ENCODE measurements at places on chromosomes 13 and 19.

GRCh38 chr13:33994198-33994597 is 176.2 kb downstream of the RFC3 start:
- DNase-seq, result no peak

- no peak for DNase-seq
These were observed 11.2 kb downstream of the PPP6R1 start for GRCh38 chr19:55247621-55248099.

DNA sequence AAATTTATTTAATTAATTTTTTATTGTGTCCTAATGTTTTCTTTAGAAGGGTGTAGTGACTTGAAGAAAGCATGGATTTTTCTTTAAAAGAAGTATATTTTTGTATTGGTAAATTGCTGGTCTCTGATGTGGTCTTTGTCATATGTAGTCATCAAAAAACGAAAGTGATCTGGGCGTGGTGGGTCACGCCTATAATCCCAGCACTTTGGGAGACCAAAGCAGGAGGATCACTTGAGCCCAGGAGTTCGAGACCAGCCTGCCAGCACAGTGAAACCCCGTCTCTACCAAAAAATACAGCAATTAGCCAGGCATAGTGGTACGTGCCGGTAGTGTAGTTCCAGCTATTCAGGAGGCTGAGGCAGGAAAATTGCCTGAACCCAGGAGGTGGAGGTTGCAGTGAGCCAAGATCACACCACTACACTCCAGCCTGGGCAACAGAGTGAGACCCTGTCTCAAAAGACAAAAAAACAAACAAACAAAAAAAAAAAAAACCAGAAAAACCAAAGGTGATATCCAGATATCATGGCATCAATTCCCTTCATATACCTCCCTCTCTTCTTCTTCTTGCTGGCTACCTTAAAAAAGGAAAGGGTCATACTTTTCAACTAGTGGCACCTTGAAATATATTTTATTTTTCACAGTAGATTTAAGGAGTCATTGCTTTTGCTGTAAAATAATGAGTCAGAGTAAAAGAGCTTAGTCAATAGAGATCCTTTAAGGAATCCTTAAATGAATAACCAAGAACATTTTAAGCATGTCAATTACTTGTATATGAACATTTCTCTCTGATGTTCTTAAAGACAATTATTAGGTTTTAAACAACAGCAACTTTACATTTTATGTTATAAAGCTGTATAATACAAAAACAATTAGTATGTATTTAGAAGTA is 19.9 kb downstream of the KCTD4 start:
- DNase-seq, result no peak

DNA sequence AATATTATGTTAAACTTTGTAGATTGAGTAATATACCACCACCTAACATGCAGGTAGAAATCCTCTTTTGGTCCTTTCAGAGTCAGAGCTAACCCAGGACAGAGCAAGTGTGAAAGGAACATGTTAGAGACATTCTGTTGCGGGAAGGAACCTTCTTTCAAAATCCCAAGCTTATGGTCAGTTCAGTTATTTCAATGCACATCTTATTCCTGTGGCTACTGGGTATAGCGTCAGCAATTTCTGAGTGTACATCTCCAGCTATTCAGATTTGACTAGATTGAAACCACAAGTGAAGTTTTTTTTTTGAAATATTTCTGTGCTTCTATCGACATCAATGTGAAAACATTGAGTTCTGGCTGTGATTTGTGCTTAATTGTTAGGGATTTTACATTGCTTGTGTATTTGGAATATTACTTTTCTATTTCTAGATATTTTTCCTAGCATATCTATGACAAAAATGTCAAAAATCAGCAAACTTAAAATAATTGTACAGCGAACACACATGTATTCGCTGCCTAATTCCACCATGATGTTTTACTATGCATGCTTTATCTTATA is 165.3 kb downstream of the LMO7 start:
- DNase-seq, result no peak

GRCh38 chr19:41994521-41994971 is 516 bp upstream of the ATP1A3 start:
- no peak for DNase-seq

DNA sequence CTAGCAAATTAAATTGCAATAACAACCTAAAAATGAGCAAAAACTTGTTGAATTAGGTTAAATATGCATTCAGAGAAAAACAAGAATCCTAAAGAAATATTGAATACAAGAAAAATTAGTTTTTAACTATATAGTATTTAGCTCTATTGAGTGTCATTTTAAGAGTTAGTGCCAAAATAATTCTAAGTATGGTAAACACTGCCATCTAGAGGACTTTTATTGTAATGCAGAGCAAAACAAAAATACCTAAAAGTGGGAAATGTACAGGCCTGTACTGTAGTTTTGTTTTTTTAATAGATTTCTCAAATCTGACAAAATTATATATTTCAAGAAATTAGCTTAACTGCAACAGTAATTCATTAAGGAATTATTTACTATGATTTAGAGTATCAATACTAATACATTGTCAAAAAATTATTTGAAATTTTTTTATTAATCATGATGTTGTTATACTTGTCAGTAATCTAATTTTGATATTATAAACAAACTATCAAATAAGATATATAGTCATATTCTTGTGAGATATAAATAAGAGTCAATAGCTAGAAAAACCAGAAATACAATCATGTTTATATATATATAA is 8.2 kb upstream of the PCDH9 start:
- no peak for DNase-seq

GRCh38 chr19:28603453-28603852 is 609.5 kb downstream of the UQCRFS1 start:
- DNase-seq, result no peak

DNA sequence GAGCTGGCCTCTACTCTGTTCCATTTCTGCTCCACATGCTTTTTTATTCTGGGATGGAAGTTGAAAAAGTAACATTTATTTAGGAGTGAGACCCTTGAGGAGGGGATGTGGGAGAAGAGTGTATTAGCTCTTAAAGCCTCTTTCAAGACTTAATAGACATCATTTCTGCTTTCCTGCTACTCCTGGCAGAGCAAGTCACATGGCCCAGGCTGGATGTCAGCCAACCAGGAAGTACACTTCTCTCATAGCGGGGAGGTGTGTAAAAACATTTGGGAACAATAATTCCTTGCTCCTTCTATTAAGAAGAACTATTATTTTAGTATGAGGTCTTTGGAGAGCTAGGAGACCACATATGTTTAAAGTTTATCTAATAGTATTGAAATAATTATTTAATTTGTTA is 40.6 kb upstream of the FAM216B start:
- DNase-seq, result no peak

GRCh38 chr13:21176982-21177284 is 475 bp downstream of the MRPL57 start:
- no peak for DNase-seq
